ENCODE measurements at places on chromosomes 7 and 10.

DNA sequence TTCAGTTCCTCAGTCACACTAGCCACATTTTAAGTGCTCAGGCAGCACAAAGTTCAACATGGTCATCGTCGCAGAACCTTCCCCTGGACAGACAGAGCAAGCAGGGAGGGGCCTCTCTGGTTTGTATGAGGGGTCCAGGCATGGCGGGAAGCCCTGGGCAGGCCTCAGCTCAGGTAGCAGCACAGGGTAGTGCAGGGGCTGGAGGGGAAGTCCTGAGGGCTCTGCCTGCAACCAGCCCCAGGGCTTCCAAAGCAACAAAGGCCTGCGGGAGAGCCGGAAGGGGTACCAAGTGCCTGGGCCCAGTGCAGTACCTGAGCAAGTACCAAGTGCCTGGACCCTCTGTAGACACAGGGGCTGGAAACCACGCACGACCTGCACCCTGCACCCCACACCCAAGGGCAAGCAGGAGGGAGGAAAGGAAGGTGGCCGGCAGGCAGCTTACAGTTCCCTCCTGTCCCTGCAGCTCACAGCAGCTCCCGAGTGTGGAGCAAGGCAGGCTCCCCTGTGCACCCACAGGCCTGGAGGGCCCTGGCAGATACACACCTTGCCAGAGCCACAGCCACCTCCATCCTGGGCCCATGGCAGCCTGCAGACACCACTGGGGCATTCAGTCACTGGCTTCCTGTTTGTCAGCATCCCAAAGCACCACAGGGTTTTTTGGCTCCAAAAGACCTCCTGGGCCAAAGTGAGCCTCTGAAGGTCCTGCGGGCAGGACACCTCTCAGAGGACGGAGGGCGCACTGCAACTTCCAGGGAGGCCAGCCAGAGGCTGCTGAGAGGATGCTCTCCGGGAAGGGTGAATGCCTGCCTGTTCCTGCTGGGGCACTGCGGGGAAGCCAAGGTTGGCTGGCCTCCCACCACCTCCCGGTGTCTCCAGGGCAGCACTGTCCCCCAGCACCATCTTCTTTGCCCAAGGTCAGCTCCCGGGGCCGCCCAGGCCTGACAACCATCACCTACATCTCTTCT, 6.5 kb upstream of the RET start:
- DNase-seq = no peak

GRCh38 chr7:73715648-73716317, 3.7 kb downstream of the STX1A start:
- peak; percentile 60 for DNase-seq

DNA sequence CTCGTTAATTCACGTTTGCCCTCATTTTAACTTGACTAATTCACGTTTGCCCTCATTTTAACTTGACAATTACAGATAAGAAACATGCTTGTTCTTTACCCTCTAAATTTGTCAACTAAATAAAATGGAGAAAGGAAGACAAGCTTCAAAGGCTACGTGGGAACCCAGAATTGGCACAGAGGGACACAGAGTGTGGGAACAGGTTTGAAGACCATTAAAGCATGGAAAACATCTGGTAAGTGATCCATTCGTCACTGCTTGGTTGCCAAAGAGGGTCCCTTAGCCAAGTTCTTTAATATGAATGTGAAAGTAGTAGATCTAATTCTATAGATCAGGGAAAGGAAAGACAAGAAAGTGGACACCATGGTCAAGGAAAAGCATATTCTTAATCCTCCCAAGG, 57.2 kb downstream of the ITIH5 start:
- DNase-seq = no peak

GRCh38 chr7:80957226-80957777, 38.5 kb upstream of the SEMA3C start:
- DNase-seq = no peak

DNA sequence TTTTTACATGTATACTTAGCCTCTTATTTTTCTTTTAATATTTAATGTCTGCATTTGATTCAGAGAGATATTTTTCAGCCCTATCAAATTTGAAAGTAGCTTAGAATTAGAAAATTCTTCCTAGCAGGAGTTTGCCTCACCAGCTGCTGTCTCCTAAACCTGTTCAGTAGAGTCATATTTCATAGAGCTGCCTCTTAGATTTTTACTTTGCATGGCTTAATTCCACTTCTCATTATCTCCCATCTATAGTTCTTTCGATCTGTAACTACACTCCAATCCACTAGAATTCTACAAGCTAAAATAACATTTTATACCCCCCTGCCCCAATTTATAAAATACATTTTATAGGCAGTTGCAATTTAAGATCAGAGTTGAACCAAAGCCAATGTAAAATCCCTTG, 227.0 kb downstream of the ANK3 start:
- DNase-seq = no peak

DNA sequence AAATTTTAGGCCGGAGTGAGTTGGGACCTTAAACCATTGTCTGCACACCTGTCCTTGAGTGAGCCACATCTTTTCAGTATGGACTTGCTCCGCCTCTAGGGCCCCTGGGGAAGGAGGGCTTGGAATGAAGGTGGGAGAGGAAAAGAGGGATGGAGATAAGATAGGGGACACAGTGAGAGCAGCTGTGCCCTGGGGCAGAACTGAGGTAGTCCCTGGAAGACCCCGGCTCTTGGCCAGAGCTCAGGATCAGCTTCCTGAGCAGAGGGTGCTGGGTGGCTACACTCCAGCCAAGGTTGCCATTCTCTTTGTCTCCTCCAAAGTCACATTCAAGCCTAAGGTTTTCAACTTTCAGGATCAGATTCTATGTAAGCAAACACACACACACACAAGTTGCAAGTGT, 82.0 kb downstream of the MKI67 start:
- DNase-seq = no peak

- DNase-seq = no peak
Measured at GRCh38 chr7:18425227-18425626, 70.3 kb upstream of the HDAC9 start.

GRCh38 chr7:4675771-4676367, 6.2 kb upstream of the FOXK1 start:
- DNase-seq = no peak

DNA sequence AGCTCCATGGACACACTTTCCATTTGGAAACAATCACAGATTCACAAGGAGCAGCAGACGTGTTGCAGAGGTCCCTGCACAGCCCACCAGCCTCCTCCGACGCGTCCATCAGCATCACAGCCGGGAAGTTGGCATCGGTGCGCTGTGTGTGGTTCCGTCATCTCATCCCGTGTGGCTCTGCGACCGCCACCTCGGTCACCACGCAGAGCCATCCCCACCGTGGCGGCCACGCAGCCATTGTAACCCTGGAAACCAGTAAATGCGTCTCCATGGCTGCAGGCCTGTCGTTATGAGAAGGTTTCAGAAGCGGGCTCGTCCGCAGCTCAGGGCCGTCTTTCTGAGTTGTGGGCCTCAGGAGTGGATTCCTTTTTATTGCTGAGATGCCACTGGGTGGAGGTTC, 36.0 kb downstream of the FOXK1 start:
- no peak for DNase-seq

DNA sequence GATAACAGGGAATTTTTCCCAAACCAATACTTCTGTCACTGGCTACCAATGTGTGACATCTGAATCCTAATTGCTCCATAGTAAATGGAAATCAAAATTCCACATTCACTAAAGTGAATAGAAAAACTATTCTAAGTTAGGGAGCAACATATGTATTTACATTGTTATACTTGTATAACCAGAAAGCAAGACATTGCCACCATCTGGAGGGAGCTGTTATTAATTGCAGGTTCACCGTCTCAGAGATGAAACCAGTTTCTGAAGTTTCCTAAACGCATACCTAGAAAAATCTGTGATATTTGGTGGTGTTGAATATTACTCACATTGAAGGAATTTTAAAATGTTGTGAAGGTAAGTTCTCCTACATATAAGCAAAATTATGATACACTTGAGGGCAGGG, 390.1 kb downstream of the NXPH1 start:
- DNase-seq = no peak

DNA sequence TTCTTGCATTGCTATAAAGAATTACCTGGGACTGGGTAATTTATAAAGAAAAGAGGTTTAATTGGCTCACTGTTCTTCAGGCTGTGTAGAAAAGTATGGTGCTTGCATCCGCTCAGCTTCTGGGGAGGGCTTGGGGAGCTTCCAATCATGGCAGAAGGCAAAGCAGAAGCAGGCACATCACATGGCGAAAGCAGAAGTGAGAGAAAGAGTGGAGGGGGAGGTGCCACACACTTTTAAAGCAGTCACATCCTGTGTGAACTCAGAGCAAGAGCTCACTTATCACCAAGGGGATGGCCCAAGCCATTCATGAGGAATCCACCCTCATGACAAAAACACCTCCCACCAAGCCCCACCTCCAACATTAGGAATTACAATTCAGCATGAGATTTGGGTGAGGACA, 303.5 kb downstream of the OTUD1 start:
- DNase-seq = no peak

All from stimulated activated CD8-positive, alpha-beta memory T cell treated with anti-CD3 and anti-CD28 coated beads, Interleukin-15, amount 100 ng/mL, for 48 hours (primary cell).